ENCODE measurements at places on chromosomes 6 and 20.

GRCh38 chr6:158131926-158132325 lies 36.1 kb downstream of the SERAC1 start:
- DNase-seq, result no peak

DNA sequence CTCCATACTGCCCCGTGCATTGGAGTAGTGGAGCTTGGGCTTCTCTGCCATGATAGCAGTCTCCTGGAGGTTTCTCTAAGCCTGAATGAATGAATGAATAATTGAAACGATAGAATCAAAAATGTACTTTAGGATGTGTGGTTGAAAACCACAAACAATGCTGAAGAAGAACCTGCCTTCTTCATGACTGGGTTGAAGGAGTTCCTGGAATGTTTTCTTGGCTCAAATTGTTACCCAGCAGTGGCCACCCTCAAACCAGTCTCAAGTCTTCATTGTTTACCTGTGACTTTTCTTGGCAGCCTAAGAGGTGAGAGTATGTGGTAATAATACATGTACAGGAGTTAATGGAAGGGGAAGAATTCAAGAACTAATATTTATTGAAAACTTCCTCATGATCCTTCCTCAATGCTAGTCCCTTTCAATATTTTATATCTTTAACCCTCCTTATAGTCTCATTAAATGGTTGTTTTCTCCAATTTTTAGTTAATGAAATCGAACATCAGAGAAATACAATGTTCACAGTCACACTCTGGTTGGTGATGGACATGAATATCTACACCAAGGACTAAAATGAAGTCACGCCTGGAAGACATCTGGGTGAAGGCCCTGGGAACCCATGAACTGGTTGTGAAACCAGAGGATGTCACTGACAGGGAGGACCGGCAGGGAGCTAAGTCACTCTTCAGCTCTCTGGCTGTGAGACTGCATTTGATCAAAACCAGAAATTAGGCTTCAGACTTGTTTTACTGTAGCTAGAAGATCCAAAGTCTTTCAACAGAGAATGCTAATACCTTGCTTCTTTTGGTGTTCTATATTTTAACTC lies at the start of gene GSTA5:
TSS of gene GSTA5 (minus strand) at position 51 of the 823 bp plus-strand sequence.
- no peak for DNase-seq

GRCh38 chr6:150129616-150130505 lies 13.0 kb upstream of the PPP1R14C start:
- no peak for DNase-seq

DNA sequence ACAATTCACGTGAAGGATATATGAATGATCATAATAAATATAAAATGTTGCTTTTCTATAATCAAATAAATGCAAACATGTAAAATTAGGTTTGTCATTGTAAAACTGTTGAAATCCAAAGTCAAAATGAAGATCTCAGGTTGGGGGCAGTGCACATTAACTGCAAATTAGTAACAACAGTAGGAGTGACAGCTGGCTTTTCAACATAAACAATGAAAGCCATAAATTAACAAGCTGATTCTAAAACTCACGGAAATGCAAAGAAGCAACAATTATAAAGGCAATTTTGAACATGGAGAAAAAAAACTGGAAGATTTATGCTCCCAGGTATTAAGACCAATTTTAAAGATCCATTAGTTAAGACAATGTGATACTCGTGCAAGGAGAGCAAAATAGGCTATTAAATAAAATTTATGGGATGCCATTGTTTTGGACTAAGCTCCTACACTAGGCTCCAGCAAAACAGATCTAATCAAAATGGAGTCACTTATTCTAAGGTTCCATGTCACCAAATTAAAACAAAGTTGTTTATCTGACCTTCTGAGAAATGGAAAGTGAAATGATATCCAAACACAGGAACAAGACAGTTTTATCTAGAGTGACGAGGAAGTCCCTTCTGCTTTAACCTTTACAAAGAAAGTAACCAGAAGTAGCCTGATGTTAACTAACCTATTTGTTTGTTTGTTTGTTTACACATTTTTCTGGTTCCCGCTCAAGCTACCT lies 770.8 kb downstream of the EPHA7 start:
- no peak for DNase-seq

GRCh38 chr6:6646859-6647258 lies 58.3 kb downstream of the LY86 start:
- DNase-seq, result no peak

DNA sequence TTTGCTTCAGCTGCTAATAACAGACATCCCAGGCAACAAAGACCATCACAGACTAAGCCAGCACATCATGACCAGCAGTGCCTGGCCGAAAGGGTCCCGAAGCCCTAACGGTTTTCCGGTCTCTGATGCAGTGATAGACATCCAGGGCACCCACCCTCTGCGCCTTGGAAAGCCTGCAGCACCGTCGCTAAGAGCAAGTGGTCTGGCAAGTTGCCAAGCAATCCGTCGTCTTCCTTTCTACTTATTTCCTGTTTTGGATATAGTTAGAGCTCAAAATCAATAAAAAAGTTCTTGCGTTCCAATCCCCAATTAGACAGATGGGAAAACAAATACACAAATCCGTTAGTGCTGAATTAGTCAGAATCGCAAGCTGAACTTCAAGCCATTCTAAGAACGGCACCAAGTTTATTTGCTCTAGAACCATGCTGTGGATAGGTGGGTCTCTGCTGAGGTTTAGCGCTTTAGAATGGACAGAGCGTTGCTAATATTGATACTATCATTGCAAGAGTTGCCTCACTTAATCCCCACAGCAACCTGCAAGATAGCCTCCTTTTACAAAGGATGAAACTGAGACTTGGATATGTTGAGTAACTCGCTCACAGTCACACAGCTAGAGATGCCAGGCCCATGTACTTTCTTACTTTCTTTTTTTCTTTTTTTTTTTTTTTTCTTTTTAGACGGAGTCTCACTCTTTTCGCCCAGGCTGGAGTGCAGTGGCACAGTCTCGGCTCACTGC lies 163.3 kb upstream of the SNX9 start:
- DNase-seq, result no peak

DNA sequence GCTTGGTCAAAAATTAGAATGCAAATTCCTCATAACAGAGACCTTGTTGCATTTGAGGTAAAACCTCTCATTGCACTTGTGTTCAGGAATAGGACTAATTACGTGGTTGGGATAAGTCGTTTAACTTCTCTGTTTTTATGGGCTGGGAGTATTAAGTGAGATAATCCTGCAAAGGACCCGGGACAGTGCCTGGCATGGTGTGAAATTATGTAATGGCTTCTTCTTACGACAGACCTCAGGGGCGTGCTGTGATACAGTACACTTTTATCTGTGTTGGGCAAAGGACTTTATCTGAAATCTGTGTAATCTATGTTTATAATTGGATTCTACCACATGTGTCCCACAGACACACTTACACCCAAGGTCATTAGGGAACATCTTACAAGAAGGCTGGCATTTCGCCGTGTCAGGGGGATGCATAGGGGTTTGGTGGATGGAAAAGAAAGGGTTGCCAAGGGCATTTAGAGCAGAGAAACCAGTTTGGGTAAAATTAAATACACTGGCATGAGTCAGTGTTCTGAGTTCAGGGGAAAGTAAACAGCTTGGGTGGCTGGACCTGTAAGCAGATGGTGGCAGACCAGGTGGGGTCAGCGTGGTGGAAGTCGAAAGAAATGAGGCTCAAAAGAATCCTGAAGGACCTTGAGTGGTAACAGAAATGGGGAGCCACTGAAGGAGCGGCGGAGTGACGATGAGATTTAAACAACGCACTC lies 17.2 kb upstream of the RTF2 start:
- DNase-seq, result no peak

DNA sequence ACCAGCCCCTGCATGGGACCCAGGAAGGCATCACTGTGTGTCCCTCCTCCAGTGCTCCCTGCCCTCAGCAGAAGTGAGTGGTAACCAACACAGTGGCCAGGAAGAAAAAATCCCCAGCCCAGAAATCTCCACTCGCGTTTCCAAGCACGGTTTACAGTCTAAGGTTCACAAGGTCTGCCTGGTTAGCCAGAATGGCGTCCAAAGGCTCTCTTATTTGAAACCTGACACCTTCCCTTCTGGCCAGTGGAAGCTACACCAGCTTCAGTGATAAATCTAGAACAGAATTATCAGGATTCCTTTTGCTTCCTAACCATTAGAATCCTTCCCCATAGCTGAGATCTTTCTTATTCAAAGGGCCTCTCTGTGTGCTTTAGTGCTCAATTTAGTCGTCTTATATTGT lies 9.2 kb downstream of the LY86 start:
- no peak for DNase-seq

GRCh38 chr6:53280207-53280606 lies 68.5 kb downstream of the ELOVL5 start:
- no peak for DNase-seq

Measured in effector memory CD8-positive, alpha-beta T cell (primary cell).